ENCODE measurements at places on chromosomes 7 and 10.

- no peak for DNase-seq
Measured at GRCh38 chr10:7084280-7085005, 326.4 kb downstream of the SFMBT2 start.

DNA sequence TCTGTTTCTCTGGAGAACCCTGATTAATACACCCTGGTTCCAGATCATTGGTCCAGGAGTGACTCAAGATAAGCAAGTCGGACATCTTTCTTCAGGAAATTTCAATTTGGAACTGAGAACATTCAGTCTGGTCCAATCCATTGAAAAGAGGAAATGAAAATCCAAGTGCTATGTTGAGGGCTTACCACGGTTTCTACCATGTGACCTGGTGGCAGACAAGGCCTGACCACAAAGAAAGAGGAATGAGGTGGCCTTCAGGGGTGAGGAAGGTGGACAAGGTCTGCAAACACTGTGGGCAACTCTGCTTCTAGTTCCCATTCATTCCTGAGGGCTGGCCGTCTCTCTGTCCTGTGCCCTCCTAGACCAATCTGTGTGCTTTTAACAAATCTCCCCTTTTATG is 149.2 kb upstream of the GHITM start:
- DNase-seq, result no peak

DNA sequence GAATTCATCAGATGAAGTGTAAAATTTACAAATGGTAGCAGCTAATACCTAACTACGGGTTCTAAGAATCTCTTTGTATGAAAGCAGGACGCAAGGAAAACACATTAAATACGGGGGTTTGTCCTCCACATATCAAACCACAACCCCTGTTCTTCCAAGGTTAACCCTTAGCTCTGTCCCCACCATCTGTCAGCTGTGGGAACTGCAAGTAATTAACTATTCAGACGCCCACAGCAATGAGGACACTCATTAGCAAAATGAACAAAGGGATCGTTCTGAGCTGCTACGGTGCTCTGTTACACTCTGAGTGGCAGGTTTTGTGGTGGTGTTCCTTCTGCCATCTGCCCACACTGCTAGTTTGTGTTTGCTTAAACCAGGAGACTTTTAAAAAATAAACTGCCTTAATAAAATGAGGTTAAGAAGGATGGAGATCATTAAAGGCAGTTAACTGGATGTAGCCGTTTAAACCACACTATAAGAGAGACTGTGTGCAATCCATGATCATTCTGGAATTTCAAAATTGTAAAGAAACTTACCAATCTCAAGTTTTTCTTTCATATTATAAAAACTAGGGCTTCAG is 51.4 kb downstream of the C10orf67 start:
- peak; percentile 5 for DNase-seq

- no peak for DNase-seq
Measured at GRCh38 chr10:131963350-131963749, 18.4 kb downstream of the BNIP3 start.

DNA sequence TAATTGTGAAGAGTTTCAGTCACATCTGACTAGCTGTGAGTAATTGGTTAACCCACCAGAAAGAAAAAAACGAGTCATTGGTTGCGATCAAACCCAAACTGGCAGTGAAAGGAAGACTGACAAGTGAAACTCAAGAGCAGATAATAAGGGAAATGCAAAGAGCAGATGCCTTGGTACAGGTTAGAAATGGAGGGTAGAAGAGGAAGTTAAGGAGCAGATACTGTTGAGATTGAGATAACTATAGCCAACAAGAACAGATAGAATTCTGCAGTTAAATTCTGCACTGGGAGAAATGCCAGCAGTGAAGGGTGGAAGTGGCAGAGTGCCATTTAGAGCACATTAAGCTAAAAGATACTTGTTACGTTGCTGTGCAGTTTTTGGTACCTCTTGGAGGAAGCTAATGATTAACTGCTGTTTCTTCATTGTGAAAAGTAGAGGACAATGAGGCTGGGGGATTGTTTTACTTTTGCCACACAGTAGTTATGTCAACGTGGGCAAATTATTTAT is 65.8 kb downstream of the CDK13 start:
- DNase-seq, result no peak

Data from stimulated activated CD8-positive, alpha-beta memory T cell treated with anti-CD3 and anti-CD28 coated beads, Interleukin-15, amount 100 ng/mL, for 48 hours (primary cell).